CD4-positive, alpha-beta T cell treated with Interleukin-17A for 4 hours (primary cell): ENCODE measurements at places on chromosomes 13 and 19.
A peak's percentile ranks its signal among the peaks of the same experiment; 100 is the strongest.

DNA sequence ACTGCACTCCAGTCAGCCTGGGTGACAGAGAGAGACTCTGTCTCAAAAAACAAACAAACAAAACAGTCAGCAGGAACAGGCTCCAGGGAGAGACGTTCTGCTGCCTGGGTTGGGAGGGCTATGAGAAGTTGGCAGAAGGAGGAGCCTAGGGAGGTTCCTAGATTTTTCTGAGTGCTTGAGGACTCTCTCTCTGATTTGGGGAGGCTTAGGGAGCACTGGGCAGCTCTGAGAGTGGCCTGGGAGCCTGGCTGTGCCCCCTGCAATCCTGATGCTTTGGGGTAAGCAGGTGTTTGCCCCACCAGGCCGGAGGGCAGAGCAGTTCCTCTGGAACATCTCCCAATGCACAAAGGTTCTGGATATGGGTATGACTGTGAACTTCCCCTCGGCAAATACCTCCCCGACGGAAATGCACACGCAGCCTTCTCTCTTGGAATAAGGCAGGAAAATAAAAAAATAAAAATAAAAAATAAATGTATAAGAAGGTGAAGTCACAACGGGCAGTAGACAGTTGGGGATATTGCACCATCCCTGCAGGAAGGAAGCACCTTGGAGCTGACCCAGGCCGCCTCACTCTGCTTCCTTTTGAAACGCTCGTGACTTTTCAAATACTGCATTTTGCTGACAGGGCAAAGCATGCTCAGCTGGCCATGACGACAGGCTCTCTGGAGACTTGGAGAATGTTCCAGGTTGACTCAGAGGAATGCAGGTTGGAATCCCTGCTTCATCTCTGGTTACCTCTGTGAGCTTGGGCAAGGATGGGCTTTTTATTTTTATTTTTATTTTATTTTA, 26.5 kb upstream of the HOMER3 start:
- DNase-seq, result no peak

DNA sequence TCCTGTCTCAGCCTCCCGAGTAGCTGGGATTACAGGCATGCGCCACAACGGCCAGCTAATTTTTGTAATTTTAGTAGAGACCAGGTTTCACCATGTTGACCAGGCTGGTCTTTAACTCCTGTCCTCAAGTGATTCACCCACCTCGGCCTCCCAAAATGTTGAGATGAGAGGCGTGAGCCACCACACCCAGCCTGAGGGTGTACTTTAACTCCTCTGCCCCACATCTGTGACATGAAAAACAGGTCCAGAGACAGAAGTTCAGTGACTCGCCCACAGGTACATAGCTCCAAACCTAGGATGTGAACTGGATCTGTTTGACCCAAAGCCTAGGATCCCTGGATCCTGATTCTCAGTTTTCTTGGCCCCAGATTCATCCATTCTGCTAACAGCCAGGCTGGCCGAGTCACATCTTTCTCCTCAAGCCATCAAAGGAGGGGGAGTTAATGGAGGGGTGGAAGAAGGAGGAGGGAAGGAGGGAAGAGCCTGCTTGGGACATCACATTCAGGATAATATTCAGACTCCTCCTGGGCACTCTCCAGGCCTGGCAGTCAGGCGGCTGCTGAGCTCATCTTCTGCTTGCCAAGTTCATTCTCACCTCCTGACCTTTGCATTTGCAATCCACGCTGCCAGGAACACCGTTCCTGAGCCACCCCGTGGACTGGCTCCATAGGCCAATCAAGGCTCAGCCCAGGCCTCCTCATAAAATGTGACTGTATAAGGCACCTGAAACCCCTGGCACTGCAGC, 3.1 kb downstream of the SPC24 start:
- no peak for DNase-seq

- DNase-seq, result no peak
Observed at GRCh38 chr13:78476910-78477309, 126.4 kb downstream of the POU4F1 start.

DNA sequence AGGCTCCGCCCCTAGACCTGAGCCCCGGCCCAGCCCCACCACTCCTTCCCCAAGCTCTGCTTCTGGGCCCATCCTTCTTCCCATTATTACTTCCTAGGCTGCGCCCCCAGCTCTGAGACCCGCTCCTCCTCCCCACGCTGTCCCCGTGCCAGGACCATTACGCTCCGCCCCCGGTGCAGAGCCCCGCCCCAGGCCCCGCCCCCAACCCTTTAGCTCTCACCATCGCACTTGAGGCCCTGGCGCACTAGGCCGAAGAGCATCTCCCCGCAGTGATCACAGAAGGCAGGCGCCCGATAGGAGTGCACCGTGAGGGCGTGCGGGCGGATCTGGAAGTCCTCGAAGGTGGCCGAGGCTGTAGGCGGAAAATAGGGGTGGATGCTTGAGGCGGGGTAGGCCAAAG, 6.2 kb downstream of the PRKD2 start:
- peak; percentile 13 for DNase-seq

- DNase-seq, result no peak
Observed at GRCh38 chr19:54206030-54206830, 5.6 kb downstream of the RPS9 start.

- no peak for DNase-seq
Observed at GRCh38 chr13:112668924-112669323, 20.9 kb upstream of the ATP11A start.

GRCh38 chr13:46855166-46855565, 41.7 kb downstream of the HTR2A start:
- no peak for DNase-seq

GRCh38 chr19:10712754-10713153, 5.1 kb upstream of the DNM2 start:
- no peak for DNase-seq

DNA sequence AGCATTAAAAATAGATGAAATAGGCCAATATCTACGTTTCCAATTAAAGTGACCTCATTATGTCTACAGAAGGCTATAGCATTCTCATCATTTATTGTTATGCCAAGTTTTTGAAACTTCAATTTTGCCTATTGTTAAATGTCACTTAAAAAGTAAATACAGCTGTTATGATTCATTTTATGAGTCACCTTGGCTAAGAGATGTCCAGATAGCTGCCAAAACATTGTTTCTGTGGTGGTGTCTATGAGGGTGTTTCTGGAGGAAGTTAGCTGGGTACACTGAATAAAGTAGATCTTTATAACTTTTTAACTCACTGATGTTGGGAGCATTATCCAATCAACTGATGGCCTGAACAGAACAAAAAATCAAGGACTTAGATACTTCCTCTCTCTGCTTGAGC, 1209.7 kb upstream of the PCDH9 start:
- no peak for DNase-seq

- no peak for DNase-seq
Observed at GRCh38 chr13:41496420-41497234, 39.3 kb downstream of the RGCC start.

DNA sequence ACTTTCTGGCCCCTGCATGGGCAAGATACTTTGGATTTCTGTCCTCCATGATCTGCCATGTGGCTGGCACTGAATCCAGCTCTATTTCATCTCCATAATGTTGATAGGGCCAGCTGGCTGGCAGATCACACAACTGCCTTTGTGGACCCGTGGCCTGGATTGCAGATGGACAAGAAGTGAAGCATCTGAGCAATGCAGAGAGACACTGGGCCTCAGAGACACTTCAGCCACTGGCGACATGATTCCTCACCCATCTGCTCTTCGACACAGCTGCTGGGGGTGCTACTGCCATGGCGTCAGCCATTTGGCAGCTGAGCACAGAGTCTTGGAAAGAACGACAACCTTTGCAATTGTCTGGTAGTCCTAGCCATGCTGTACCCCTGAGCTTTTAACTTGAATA, 79.5 kb upstream of the MYO16 start:
- DNase-seq, result no peak

GRCh38 chr13:50224534-50224933, 209.3 kb downstream of the KCNRG start:
- no peak for DNase-seq

DNA sequence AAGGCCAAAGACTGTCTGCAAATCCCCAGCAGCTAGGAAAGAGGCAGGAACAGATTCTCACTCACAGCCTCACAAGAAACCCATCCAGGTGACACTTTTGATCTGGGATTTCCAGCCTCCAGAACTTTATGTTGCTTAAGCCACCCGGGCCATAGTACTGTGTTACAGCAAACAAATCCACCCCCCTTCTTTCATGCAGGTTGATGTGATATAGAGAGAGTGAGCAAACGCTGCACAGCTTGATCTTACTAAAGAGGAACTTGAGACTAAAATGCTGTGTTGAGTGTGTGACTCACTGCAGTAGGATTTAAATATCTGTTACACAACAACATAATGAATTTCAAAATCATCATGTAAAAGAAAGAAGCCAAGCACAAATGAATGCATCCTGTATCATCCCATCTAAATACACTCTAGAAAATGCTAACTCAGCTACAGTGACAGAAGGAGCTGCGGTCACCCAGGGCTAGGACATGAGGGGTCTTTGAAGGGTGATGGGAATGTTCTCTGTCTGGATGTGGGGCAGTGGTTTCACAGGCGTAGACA, 32.2 kb downstream of the RCBTB2 start:
- DNase-seq, result no peak

- DNase-seq, result no peak
Observed at GRCh38 chr19:8423817-8424223, 10.7 kb downstream of the MARCHF2 start.

DNA sequence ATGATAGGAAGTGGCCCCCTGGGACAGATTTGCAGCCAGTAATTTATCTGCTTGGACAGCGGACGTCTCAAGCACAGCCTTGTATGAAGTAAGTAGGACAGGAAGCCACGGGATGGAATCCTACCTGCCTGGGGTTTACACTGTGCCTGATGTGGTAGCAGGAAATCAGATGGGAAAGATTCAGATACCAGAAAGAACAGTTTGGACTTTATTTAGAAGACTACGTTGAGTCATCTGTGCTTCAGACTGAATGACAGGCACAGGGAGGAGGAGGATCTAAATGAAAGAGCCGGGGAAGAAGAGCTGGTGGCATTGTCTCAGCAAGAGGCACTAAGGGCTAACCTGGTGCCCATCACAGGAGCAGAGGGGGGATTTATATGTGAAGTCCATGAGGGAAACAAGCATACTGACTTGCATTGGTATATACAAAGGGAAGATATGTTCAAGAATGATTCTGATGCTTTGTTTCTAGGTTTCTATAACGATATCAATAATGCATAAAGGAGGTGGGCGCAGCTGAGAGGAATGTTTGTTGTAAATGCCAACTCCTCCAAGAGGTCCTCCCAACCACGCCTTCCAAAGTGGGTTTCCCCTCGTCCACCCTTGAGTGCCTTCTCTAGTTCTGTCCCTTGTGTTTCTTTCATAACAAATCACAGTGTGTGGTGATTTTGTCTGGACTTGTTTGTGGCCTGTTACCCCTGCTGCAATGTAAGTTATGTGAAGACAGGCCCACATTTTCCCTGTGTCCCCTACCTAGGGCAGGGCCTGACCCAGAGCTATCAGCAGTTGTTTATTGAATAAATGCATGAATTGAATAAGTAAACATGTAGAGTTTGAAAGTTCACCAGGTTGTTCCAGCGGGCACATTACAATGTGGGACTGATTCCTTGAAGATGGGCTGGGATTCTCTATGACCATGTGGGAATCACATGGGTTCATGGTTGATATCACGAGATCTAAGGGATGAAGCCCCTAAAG, 328.4 kb downstream of the SLC7A1 start:
- no peak for DNase-seq

GRCh38 chr13:50255639-50256038, 240.4 kb downstream of the KCNRG start:
- DNase-seq, result no peak

- DNase-seq, result no peak
Observed at GRCh38 chr13:50098693-50099092, 83.4 kb downstream of the KCNRG start.

DNA sequence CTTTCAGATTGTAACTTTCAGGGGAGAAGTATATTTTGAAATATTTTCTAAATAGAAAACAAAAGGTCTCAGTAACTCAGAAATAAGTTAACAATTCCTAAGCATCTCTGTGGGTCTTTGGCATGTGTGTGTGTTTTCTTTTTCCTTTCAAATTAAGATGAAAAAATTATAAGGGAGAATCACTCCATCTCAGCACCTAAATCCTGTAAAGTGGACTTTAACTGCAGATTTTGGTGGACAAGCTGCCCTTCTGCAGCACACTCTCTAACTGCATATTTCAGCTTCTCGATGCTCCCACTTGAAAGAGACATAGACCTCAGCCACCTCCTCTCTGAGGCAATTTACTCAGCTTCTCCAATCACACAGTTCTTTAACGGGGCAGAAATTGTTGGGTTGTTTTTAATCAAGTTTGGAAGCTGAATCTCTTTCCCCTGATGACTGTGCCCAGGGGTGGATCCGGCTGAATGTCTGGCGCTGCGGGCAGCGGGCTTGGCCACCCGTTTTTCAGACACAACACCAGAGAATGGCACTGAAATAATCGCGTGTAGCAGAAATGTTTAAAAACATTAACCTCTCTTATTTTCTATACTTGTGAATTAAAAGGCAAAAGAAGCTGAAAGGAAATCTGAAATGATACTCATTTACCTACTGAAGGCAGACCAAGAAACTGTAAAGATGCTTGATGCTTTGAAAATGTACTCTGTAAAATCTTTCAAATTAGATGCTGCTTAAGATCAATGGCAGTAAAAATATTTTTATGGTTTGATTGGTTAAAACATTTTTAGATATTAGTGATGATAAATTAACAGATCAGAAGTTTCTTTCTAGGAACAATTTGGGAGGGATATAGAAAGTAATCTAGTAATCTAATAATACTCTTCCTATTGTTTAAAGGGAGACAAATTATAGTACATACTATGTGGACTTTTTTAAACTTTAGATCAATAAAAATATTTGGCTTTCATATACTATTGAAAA, 12.4 kb downstream of the ZIC2 start:
- DNase-seq, result no peak

DNA sequence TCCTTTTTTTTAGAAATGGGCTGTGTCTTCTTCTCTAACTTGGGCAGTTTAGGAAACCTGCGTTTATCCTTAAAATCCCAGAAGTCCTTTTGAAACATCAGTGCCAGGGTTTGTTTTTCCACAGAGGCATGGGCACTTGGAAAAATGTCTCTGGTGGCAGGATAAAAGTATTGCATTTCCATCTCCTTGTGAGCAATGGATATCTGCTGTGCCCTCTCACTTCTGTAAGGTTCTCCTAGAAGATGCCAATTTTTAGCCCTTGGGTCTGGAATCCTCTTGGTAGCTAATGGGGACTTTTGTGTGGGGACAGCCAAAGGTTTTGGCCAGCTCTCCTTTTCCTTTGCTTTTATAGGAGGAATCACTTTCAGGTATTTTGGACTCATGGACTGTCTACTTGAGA, 21.0 kb downstream of the WDR87 start:
- no peak for DNase-seq

- no peak for DNase-seq
Observed at GRCh38 chr13:51882570-51883225, 20.9 kb downstream of the CCDC70 start.
